ENCODE measurements at places on chromosomes 5 and 9.
A peak's percentile ranks its signal among the peaks of the same experiment; 100 is the strongest.

DNA sequence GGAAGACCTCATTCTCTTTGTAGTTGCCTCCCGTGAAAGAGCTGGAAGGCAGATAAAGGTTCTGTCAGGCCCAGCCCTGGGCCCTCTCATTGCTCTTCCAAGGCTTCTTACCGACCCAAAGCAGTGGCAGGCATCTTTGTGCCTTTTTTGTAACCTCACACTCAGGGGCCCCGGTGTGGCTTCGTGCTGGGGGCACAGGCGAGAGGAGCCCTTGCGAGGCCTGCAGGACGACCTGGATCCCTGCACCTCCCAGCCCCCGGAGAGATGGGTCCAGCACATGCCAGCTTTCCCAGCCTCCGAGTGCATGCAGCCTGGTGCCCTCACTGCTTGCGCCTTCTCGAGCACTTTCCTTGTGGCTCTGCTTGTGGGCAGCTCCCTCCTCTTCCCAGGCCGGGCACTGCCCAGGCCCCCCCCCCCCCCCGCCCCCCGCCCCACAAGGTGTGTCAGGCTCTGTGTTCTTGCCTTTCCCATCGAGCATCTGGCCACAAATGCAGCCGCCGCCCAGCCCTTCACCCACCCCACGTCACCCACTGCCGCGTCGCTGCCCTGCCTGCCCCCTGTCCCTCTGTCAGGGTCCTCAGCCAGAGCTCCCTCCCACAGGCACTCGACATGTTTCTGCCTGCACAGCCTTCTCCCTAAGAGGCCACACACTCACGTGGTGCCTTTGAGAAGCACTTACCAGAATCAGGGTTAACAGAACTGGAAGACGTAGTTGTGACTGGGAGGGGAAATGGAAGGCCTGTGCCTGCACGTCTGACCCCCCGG lies 63.7 kb upstream of the CACNA1B start:
- DNase-seq: no peak

GRCh38 chr5:139374909-139375308 lies 8.2 kb downstream of the SLC23A1 start:
- no peak for DNase-seq

GRCh38 chr9:71112866-71113265 lies 8.6 kb downstream of the TRPM3 start:
- no peak for DNase-seq

DNA sequence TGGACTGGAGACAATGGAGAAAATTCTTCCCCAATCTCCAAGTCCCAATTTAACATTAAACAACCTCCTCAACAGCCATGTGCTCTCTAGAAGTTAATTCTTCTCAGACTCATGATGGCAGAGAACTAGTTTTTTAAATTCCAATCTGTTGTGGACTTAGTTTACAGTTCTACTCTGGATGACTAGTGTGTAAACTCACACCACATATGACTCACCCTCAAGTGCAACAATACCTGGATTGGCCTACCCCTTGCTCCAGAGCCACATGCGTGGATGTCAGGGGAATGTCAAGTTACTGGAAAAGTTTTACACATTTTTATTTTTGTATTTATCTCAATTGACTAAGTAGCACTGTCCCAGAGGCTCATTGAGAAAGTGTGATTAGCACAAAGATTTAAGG lies 136.0 kb upstream of the EFNA5 start:
- DNase-seq: no peak

DNA sequence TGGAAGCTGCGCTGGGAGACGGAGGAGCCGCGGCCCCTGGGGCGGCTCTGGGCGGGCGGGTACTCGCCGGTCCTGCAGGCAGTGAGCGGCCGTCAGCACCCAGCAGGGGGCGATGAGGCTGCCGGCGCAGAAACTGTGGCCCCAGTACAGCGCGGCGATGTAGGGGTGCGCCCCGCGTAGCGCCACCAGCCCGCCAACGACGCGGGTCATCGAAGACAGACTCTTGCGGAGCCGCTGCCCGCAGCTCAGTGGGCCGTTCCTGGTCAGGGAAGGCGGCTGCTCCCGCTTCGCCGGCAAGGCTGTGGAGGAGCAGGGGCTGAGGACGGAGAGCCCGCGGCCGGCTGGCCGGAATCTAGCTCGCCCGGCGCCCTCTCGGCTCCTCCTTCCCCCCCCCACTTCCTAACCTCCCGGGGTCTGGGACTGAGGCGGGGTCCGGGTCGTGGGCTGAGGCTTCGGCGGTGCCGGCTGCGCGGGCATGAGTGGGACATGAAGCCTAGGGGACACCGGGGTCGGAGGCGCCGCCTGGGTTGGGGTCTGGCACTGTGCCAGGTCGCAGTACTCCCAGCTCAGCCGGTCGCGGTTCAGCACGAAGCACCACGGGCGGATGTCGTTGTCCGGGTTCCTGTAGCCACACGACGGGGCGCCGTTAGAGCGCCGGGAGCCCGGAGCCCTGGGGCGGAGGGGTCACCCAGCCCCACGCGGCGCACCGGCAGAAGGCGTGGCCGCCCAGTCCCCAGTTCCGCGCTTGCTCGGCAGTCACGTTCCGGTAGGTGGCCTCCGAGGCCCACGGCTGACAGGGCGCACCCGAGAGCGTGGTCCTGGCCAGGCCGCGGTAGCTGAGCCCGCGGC lies 3.6 kb upstream of the PFN3 start:
- DNase-seq: peak; percentile 84

DNA sequence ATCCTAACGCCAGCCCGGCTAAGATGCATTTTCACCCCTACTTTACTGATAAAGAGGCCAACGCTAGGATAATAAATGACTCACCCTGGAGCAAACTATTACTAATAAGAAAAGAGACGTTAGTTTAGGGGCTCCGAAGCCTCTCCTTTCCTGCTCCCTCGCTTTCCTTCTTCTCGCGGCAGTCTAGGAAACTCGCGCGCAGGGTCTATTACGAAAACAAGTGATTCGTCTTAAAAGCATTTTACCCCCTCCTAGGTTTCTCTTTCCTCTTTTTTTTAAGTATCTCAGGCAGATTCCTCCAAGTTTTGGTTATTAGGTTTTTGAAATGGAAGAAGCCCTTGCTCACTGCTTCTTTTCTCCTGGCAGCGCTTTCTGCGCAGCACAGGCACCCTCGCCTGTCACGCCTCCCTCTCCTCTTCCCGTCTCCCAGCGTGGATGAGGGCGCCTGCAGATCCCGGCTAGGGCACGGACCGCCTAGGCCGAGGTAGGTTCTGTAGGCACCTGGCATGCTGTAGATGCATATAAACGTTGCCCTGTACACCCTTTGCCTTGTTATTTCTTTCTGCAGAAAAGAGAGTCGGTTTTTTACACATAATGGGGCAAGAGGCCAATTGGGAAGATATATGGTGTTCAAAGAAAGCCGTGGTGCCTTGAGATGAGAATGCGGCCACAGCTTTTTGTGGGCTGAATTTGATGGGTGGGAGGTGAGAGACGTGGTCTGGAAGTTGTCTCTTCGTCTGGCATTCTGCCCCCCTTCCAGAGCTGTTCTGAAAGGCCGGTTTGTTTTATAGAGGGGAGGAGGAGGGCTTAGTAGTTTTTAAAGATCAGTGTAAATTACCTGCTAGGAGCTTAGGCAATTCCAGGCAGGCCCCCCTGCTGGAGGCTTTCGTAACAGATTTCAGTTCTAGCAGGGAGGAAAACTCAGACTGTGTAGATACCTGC lies 983 bp downstream of the GCNT1 start:
- DNase-seq: peak; percentile 13

- DNase-seq: no peak
Measured at GRCh38 chr9:103193992-103194391, 198.9 kb downstream of the CYLC2 start.

- DNase-seq: no peak
Measured at GRCh38 chr5:153005711-153006110, 484.8 kb upstream of the GRIA1 start.

- no peak for DNase-seq
Measured at GRCh38 chr9:35415402-35416097, 74.4 kb upstream of the RUSC2 start.

DNA sequence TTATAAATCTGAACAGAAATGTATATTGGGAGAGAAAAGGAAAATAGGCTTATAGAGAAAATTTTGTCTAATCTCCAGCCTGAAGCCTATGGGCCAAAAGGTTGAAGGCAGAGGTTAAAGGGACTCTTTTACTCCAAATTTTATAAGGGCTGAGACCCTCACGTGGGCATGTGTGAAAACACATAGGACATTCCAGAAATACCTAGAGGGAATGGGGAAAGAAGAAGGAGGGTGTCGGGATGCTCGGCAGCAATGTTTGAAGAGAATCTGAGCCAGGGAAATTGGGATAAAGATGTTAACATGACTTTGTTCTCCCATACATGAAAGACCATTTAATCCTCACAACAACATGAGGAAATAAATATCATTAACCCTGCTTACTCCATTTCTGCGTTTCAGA lies 102.1 kb upstream of the SLC12A2 start:
- no peak for DNase-seq

DNA sequence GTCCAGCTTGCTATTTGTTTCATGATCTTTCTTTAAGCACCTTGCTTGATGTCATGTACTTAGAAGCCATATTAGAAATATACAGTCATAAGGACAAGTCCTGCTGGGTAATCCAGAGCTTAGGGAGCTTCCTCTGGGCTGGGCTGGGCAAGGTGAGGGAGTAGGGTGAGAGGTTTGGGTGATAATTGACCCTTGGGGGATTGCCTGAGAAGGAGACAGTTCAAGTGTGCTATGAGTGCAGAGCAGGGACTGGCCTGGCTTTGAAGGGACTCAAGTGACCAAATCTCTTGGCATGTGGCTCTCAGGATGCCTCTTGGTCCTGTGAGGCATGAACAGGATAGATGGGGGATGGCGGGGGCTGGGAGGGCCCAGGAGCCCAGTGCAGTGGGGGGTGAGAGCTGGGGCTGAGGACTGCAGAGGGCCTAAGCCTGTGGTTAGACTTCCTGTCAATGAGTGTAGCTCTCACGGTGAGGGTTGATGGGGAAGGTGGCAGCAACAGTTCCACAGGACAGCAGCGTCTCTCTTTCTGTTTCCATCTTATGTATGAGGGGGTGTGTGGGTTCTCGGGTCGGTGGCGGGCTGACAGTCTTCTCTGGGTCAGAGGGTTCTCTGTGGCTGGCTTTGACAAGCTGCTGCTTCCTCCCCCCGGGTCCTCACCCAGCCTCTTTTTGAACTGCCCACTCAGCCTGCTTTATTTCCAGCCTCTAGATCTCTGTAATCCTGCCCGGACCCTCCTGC lies 53.5 kb downstream of the RGS3 start:
- DNase-seq: peak; percentile 88

DNA sequence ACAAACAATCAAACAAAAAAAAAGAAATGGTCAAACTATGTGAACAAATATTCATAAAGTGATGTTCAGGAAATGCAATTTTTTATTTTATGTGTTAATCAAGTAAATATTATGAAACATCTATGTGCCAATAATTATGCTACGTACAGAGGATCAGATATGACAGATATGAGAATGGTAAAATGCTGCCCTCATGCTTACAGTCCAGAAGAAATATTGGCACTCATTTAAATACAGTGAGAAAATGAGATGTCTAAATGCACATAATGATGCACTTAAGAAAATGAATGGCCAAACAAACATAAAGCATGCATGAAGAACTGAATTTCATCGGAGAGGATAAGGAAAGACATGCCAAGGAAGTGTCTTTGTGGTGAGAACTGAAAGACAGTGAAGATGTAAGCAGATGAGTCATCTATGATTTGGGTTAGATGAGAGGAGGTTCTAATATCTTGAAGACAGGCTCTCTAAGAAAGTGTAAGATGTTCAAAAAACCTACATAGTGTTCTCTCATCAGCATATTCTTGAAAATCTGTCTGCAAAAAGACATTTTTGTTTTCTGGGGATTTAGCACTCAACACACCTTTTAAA lies 1231.1 kb upstream of the ACO1 start:
- peak; percentile 8 for DNase-seq

GRCh38 chr5:129971714-129972113 lies 67.4 kb downstream of the CHSY3 start:
- no peak for DNase-seq

DNA sequence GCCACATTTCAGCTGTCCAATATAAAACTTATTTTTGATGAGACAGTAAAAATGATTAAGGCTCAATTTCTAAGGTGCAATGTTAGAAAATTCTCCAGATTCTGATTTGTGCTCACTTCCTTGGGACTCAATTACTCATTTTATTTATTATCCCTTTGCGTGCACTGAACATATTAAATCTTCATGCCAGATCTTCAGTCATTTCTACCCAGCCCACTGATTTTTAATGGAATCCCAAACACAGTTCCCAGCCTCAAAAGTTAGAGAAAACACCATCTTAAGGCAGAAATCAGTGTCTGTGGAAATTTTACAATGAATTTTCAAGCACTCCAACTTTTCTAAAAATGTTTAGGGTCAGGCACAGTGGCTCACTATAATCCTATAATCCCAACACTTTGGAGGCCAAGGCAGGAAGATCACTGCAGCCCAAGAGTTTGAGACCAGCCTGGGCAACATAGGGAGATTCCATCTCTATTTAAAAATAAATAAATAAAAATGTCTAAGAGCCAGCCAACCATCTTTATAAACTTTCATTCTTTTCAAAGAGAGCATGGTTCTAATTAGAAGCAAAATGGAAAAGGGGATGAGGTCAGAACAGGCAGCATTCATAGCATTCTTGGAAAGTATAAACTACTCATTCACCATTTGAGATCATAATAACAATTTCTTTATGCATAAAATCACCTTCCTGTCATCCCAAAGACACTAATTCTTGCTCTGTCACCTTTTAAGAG lies 53.7 kb downstream of the TLE1 start:
- no peak for DNase-seq

DNA sequence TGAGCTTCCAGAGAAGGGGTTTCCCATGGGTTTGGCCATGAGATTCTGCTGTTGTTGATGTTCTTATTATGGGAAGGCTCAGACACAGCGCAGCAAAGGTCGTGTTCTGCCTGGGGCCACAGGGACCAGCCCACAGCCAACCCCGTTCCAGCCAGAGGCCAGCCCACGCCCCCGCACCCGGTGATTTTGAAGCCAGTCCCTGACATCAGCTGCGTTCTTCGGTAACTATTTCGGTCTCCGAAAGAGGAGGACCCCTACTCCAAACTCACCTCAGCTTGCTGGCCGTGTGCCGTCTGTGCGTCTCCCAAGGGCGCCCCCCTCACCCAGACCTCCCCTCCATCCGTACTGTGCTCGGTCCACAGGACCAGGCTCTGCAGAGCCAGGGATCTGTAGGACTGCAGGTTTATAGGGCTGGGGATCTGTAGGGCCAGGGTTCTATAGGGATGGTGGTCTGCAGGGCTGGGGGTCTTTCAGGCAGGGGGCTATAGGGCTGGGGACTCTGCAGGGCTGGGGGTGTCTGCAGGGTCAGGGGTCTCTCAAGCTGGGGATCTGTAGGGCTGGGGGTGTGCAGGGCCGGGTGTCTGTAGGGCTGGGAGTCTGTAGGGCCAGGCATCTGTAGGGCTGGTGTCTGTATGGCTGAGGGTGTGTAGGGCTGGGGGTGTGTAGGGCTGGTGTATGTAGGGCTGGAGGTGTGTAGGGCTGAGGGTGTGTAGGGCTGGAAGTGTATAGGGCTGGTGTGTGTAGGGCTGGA lies 11.8 kb downstream of the COL5A1 start:
- no peak for DNase-seq

- peak; percentile 17 for DNase-seq
Measured at GRCh38 chr5:42005561-42006153, 80.6 kb downstream of the FBXO4 start.

Measured in activated CD4-positive, alpha-beta T cell treated with anti-CD3 and anti-CD28 coated beads, Interleukin-2, amount 50 U/mL, for 16 hours (primary cell).